ENCODE measurements at places on chromosomes 5 and 9.

- no peak for DNase-seq
Measured at GRCh38 chr9:99356512-99356971, 134.5 kb downstream of the SEC61B start.

GRCh38 chr9:94782355-94783101, 56.0 kb downstream of the AOPEP start:
- no peak for DNase-seq

DNA sequence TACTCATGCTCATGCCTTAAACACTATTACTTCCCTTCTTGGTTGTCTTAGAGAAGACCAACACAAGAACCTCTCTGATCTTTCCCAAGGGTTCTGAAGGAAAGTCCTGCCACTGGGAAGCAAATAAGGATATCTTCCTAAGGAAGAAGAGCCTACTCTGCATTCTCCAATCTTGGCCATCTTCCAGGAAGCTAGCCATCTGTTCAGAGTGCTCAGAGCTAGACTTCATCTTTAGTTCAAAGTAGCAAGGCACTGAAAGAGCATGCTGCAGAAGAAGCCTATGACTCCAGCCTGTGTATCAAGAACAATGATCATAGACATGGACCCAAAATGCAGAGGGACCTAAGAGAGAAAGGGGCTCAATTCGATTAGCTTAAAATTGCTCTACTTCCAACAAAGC, 114.7 kb downstream of the KIAA0825 start:
- DNase-seq: peak; percentile 57

- peak; percentile 89 for DNase-seq
Measured at GRCh38 chr9:115524453-115525059, 406.6 kb upstream of the TNC start.

- no peak for DNase-seq
Measured at GRCh38 chr5:138506370-138507306, 36.4 kb downstream of the ETF1 start.

DNA sequence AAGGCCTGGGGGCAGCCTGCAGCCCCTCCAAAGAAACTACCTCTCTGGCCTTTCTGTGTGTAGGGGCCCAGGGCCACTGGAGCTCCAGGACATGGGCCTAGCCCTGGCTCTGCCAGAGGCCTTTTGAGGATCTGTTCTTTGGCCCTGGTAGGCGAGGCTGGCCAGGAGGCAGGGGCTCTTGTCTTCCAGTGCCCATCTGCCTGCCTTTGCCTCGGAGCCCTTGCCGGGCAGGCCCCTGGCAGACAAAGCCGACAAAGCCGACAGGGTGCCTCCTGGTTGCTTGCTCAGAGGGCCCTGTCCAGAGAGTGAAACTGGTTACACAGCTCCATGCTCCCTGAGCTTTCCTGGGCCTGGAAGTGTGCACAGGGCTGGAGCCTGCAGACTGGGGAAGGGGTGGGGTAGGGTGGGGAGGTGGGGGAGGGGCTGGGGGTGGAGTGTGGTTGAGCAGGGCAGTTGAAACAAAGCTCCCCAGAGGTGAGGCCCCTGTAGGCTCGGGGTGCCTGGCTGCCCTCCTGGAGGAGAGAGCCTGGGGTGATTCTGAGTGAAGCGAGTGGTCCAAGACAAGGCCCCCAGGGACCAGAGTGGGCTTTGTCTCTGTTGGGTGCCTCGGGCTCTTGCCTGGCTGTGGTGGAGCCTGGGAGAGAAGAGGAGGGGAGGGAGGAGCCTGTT, 29.3 kb downstream of the PTPA start:
- peak; percentile 80 for DNase-seq

DNA sequence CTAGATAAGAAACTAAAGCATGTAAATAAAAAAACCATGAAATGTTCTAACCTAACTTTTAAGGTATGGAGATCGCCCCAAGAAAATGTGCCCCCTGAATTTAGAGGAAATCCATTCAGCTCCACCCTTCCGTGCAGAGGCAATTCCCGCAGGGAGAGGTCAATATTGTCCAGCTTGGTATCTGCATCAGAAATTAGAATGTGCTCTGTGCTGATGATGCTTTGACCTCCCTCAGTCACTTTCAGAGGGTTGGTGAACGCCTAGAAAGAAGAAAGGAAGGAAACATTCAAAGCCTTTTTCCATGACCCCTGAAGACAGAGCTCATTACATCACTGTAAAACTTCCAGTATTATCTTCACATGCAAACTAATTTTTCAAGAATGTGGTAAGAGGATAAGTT, 91.0 kb downstream of the FREM1 start:
- no peak for DNase-seq

DNA sequence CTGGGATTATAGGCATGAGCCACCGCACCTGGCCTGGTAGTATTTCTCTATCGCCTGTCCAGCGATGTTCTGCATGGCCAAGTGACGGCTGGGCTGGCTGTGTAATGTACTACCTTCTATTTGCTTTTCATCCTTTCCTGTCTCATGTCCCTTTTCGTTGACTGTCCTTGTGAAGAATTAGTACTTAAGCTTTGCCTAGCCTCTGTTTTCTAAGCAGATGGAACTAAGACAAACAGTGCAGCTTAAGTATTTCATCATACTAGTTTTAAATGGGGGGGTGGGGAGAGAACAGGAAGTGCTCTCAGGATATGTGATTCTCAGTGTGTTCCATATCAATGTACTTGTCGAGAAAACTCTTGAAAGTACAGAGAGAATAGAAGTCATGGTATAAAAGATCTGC, 31.7 kb upstream of the CCL21 start:
- no peak for DNase-seq

DNA sequence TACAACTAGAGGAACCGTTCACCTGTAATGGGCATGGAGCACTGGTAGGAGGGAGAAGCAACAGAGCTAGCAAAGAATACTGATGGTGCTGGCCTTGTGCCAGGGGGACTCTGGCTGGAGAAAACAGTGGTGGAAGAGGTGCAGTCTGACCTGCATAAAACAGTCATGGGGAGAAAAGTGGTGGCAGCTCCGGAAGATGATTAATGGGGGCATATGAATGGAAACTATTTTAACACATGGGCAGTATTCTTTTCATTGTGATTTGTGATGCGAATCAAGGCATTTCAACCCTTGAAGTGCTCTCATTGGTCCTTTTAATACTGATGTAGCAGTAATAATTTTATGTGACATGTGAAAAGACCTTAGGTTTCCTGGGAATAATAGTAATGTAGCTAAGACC, 219.6 kb downstream of the ADAMTS6 start:
- DNase-seq: no peak

DNA sequence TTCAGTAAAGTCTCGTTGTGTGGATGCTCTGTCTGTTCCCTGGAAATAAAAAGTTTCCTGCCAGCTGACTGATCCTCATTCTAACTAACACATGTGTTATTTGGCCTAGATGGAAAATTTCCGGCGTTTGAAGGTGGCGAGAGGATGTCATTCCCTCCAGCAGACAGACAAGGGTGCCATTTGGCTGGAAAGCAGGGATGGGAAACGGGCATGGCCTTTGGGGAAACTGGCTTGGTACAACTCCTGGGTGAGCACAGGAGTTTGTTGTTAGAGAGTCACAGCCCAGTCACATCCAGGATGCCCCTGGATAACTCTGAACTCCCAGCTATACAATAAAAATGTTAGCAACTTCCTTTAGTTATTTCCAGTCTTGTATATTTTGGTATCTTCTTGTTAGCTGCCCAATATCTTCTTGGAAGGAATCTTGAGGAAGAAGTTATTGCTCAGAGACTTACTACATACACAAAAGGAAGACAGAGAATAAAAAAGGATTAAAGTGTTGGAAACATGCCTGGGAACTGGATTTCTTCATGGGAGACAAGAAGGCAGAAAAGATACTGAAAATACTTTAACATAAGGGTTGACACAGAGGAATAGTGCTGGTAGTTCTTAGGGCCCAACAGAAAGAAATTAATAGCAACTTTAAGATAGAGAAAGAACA, 41.9 kb downstream of the TEK start:
- DNase-seq: no peak

GRCh38 chr5:150062216-150062922, 24.0 kb downstream of the CSF1R start:
- no peak for DNase-seq

DNA sequence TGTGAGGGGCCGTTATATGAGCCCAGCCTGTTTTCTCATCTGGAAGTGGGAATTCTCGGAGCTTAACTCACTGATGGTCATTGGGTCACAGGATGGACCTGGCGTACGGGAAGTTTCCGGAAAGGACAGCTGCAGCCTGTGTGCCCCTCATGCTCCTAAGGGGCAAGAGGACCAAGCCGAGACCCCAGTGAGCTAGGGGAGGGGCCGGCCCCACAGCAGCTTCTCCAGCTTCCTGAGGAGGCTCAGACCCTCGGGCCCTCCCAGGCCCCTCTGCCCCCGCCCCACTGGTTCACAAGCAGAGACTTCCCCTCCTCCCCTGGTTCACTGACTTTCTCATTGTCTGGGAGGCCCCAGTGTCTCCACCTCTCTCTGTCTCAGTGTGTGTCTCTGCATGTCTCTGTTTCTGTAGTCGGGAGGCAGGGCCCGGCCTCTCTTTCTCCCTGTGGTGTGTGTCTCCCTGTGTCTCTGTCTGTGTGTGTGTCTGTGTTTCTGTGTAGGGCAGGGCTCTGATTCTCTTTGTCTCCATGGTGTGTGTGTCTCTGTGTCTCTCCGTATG, 32.3 kb upstream of the FIBCD1 start:
- DNase-seq: no peak

GRCh38 chr5:92567831-92568450, 1013.1 kb downstream of the NR2F1-AS1 start:
- no peak for DNase-seq

- DNase-seq: peak; percentile 86
Measured at GRCh38 chr9:128127568-128127989, at the start of gene PTGES2. Gene PTGES2 (minus strand): TSS chr9:128127729. CDS start chr9:128127717, 12 bp downstream.

DNA sequence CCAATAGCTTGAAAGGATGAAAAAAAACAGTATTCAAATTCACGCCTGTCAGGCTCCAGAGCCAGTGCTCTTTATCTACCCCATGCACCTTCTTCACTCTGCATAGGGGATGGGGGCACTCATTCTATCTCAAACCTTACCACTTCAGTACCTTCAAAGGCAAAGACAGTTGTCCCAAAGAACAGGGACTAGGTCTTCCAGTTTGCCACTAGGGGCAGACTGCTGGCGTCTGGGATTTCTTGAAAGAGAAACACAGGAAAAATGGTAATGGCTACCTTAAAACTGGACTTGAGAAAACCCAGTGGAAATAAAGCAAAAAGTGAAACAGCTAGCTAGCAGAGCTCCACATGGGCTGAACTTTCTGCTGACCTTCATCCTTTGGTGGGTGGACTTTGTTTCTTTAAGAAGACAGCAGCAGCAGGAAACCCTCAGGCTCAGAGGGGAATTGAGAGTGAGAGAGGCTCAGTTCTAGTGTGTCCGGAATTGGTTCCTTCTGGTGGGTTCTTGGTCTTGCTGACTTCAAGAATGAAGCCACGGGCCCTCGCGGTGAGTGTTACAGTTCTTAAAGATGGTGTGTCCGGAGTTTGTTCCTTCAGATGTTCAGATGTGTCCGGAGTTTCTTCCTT, 41.0 kb upstream of the SLC36A1 start:
- no peak for DNase-seq

GRCh38 chr5:134245101-134245604, 19.3 kb upstream of the PPP2CA start:
- DNase-seq: peak; percentile 45

DNA sequence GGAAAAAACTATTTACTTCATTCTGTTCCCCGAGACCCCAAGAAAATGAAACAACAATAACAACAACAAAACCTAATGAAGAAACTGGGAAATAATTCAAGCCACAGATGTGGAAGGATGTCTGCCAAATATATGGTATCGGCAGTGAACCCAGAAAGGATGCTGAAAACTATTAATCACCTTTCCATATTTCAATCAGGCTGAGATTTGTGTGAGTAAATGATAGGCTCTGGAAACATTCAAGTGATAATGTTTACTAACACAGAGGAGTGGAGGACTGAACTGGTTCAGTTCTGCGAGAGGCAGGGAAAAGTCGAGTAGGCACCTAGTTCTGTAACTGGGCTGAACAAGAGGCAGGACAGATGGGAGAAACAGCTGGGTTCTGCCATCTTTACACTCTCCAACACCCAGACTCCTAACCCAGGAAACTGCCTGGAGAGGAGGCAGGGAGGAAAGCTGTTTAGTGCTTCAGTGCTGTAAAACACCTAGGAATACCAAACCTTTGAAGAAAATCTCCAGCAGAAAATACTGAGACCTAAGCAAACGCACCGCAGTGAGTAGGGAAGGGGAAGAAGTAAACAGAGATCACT, 96.8 kb upstream of the GNA14 start:
- DNase-seq: peak; percentile 78

DNA sequence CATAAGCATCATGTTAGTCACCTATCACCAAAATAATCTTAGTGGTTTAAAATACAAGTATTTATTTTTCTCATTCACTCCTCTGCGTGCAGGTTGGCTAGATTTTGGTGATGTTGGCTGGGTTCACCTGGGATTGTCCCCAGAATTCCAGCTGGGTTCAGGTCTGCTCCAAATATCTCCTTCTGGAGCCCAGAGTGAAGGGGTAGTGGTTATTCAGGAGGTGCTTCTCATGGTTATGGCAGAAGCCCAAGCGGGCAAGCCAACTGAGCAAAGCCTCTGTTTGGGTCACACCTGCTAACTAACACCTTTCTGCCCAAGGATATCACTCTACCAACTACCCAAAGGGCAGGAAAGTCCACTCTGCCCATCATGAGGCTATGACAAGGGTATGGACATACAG, 4.7 kb upstream of the SLC25A46 start:
- DNase-seq: no peak

DNA sequence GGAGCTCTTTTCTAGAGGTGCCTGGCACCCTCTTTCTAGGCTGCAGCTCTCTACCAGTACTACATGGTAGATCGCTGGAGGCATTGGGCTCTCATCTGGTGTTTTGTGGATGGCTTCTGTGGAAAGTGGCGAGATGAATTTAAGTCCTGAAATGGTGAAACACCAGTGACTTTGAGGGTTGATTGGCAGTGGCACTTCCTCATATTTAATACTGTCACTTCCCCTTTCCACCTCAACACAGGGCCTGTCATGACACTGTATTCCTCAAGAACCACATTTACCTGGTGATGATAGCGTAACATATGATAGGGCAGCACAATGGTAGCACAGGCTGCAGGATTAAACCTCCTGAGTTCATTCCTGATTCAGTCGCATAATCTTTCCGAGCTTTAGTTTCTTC, 132.1 kb downstream of the KDM4C start:
- DNase-seq: no peak

GRCh38 chr9:90288275-90288639, 354.4 kb downstream of the DIRAS2 start:
- no peak for DNase-seq

DNA sequence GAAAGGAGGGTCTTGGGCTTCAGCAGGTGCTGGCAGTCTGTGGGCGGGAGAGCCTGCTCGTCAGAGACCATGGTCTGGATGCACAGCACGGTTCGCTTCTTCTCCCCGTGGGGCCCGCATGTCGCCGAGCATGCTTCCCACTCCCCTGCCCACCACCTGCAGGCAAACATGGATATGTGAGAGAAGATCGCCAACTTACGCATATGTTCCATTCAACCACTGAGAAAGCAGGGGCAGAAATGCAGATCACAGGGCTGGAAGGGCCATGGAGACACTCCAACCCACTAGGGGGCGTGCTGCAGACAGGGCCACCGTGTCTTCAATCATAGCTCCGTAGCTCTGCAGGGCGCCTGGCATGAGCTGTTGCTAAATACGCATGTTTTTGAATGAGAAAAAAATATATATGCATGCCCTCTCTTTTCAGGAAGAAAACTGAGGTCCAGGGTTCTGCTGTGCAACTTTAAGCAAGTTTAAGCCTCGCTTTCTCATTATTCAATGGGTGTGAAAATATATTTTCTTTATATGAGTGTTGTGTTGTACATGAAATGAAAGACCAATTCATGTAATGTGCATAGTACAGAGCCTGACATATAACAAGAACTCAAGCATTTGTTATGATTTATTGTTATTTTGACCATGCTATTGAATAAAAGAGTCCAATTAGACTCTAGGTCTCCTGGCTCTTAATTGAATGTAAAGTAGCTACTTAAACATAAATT, 148.0 kb downstream of the TARS1 start:
- DNase-seq: peak; percentile 20

Data from NCI-H524 (cell line).